Activated CD4-positive, alpha-beta T cell treated with anti-CD3 and anti-CD28 coated beads for 4 hours (primary cell): ENCODE measurements at places on chromosomes 4 and X.
A peak's percentile ranks its signal among the peaks of the same experiment; 100 is the strongest.

DNA sequence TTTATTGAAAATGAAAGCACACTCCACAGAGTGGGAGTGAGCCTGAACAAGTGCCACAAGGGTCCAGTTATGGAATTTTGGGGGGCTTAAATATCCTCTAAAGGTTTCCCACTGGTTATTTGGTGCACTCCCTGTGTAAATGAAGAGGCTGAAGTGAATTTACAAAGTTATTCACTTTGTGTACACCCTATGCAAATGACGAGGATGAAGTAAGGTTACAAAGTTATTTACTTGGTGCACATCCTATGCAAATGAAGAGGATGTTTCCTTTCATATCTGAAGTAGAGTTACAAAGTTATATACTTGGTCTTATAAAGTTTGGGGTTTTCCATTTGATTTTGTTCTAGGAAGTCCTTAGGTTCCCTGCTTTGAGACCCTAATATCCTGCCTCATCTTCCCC lies 13.1 kb downstream of the NLRP2B start:
- DNase-seq: no peak

GRCh38 chrX:7314425-7314824 lies 166.5 kb upstream of the PUDP start:
- DNase-seq: no peak

GRCh38 chr4:18020145-18020670 lies 1.3 kb downstream of the LCORL start:
- no peak for DNase-seq

DNA sequence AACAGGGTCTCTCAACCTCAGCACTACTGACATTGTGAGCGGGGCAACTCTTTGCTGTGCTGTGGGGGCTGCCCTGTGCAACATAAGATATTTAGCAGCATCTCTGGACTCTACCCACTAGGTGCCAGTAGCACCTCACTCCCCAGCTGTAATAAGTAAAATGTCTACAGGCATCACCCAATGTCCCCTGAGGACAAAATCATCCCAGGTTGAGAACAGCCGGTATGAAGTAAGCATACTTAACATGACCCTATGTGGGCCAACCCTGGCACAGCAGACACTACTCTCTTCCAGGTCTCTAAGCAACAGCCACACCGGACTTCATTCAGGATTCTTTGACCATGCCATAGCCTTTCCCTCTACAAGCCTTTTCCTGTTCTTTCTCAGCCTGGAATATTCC lies 10.5 kb upstream of the MGST2 start:
- no peak for DNase-seq

DNA sequence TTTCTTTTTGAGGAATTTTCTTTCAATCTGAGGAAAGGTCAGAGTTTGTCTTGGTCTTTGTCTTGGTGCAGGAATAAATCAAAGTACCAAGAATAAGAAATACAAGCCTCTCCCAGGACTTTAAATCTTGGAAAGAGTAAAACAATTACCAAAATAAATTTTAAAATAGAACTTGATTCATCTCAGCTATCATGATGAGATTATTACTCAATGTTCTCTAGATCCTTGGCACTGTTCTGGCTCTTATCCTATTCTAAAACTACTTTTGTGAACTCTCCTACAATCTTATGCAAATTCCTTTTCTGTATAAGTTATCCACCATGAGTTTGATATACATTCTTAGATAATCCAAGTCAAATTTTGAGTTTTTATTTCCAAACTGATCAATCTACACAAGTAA lies 464.3 kb downstream of the PPARGC1A start:
- DNase-seq: no peak

DNA sequence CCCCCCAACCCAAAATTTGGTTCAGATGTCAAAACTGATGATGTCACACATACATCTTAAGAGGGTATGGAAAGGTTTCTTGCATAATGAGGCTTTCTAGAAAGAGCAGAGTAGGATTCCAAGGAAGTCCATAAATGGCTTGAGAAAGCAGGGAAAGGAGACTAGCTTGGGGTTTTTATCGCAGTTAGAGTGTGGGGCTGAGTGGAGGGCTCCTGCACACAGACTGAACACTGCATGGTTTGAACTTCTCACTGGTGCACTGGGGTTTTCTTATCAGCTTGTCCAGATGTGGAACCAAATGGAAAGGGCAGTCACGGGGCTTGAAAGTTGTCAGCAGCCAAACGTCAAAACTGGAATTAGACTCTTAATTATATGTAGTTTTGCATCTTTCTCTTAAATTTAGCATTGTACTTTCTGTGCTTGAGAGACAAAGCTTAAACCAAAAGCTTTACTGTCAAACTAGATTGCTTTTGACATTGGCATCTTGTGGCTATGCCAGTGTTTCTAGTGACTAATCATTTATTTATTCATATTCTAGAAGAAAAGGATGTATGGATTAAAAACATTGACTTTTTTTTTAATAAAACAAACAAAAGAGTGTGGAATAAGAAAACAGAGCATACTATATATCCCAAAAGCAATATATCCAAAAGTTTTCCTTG lies 78.3 kb upstream of the STIM2 start:
- no peak for DNase-seq

- peak; percentile 87 for DNase-seq
These were observed at the start of gene ZNF81 for GRCh38 chrX:47836164-47837072. TSS of gene ZNF81 (plus strand) at chrX:47836902. CDS start at chrX:47846268, 9,366 bp downstream.

GRCh38 chr4:168421671-168422070 lies 58.6 kb downstream of the DDX60L start:
- no peak for DNase-seq

DNA sequence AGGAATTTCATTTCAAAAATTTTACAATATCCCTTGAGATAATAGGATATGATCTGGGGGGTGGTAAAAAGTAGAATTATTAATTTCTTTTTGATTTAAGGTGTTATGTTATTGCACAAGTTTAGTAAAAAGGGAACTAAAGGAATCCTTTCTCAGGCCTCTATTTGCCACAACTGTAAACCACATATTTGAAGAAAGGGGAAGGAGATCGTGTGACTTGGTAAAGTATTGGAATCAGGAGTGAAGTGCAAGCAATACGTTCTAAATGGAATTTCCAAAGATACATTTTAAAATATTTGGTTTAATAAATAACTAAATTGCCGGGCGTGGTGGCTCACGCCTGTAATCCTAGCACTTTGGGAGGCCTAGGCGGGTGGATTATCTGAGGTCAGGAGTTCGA lies 35.3 kb upstream of the SCRG1 start:
- DNase-seq: no peak

- DNase-seq: no peak
These were observed 63.7 kb upstream of the PDGFRA start for GRCh38 chr4:54165438-54165837.

GRCh38 chr4:36224972-36225903 lies 19.1 kb downstream of the ARAP2 start:
- DNase-seq: no peak

- no peak for DNase-seq
These were observed 474.5 kb downstream of the KLHL13 start for GRCh38 chrX:117641913-117642656.

DNA sequence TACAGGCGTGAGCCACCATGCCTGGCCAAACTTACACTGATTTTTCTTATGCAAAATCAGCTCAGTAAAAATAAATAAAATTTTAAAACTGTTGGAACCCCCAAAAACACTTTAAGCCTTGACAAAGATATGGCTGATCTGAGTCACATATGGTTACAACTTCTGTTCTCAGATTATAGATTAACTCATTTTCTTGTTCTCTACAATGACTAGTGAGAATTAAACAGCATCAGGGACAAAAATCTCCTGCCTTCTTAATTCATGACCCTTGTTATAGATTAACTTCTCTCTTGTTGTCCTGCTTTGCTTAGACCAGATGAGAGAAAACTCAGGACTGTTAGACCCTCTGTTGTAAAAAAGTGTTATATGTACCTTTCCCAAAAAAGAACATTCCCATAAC lies 24.2 kb upstream of the EXOC1L start:
- DNase-seq: no peak

DNA sequence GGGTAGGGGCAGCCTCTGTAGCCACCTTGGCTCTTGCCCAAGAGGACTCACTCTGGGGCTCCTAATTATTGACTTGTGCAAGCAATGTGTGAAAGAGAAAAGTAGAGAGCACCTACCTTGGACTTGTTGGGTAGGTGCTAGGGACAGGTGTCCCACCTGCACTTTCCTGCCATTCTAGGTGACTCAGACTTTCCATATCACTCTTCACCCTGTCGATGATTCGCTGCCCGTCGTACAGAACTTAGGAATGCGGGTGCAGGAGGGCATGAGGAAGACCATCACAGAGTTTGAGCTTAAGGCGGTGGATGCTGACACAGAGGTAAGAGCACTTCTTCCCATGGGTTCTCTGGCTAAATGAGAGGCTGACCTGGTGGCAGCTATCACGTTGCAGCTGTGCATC lies 87.3 kb upstream of the ANXA3 start:
- no peak for DNase-seq

- no peak for DNase-seq
These were observed 141.0 kb downstream of the NSUN7 start for GRCh38 chr4:40890764-40891163.

- DNase-seq: no peak
These were observed 14.4 kb upstream of the DCAF8L1 start for GRCh38 chrX:27995611-27996010.

GRCh38 chrX:1500701-1501624 lies 36.0 kb downstream of the P2RY8 start:
- no peak for DNase-seq

DNA sequence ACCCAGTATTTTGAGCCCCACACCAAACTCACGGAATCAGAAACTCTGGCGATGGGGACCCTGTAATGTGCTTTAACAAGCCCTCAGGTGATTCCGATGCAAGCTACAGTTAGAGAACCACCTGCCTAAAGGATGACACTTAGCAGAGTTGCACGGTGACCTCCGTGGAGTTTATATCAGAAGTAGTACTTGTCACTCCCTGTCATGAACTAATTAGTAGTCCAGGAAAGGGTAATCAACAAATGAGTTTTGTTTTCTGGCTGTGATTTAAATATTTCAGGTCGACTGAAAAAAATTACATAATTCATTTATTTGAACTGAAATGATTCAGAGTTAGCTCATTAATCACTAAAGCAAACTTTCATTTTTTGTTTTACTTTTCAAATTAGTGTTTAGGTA lies 56.4 kb downstream of the TMA16 start:
- no peak for DNase-seq

- DNase-seq: no peak
These were observed 863.6 kb downstream of the RPA4 start for GRCh38 chrX:97747346-97747745.

DNA sequence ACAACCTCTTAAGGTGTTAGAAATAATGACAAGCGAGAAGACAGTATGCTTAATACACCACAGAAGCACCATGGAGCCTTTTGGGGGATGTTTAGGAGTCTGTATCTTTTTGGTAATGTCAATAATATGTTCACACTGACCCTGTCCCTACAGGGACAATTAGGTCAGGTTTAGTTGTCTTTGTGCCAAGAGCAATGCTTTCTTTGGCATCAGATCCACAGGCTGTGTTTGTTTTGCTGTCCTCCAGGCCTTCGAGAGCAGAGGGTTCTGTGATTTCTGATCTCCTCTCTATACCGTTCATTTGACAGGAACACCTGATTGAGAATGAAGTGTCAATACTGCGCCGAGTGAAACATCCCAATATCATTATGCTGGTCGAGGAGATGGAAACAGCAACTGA lies 153.8 kb downstream of the DCLK2 start:
- no peak for DNase-seq

- no peak for DNase-seq
These were observed 14.7 kb downstream of the PDGFC start for GRCh38 chr4:156956826-156957368.

DNA sequence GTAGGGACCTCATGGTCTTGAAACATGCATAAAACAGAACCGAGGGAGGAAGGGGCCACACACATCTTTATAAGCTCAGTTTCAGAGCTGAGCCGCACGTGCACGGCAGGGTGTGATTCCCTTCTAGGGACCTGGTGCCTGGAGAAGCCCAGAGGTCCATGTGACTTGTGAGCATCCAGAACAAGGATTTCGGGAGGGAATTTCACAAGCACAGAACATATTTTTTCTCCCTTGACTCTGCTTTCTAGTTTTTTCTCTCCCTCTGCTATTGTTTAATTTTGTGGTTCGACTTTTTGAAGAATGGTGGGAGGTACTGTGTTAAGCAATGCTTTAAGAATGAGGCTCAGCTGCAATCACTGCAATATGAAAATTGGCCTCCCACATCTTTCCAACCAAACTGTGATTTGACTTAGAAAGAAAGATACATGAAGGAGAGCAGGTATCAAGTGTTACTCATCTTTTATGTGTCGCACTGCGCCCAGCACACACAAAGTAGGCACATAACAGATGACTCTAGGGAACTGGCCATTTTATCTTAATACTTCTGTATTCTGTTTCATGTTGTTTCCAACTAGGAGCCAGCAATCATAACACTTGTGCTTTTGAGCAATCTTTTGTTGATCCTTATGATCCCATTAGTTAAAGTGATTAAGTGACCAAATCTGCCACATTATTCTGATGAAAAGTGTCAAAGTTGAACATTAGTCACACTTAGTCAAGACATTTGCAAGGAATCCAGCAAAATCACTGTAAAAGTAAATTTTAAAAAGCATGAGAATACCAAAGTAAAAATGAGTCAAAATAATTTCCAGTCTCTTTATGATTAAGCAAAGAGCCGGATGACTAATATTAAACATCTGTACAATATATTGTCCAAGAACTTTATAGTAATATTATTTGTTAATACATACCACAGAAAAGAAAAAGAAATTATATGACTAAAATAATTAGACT lies 86.4 kb downstream of the SHISA3 start:
- no peak for DNase-seq

GRCh38 chrX:72255445-72255844 lies 16.6 kb upstream of the ERCC6L start:
- no peak for DNase-seq

DNA sequence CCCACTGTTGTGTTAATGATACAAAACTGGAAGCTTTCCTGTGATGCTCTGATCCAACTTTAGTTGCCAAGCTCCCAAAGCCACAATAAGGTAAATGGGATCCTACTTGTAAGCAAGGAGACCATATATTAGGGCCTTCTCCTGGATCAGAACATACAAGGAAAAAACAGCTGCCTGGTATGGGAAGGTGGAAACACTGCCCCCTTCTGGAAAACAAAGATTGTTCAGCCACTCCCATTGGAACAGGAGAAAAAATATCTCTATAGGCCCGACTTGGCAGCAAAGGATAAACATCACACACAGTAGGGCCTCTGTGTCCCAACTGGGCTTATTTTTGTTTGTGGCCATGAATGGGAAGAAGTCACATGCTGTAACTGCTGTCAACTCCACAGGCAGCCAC lies 166.5 kb downstream of the TBX22 start:
- no peak for DNase-seq

DNA sequence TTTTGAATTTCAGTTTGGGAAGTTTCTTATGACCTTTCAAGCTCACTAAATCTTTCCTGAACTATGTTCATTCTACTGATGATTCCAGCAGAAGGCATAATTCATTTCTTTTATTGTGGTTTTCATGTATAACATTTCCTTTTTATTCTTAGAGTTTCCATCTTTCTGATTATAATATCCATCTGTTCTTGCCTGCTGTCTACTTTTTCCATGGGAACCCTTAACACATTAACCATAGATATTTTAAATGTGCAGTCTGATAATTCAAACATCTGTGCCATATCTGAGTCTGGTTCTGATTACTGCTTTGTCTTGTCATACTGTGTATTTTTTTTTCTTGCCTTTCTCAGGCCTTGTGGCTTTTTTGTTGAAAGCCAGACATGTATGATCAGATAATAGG lies 234.7 kb downstream of the COX7B2 start:
- DNase-seq: no peak
